ENCODE measurements at places on chromosomes 4 and X. TPM values are rescaled to one million over a fixed set of nuclear protein-coding genes. Genes with fewer than 3 reads are reported as not detected.

The XAGE2 gene
- total RNA-seq, result not detected

The CTAG1B gene
- total RNA-seq, result not detected

The ENAM gene
- not detected for total RNA-seq

The ZNF711 gene
- 1.4 TPM for total RNA-seq

The KLB gene
- not detected for total RNA-seq

The GABRG1 gene
- not detected for total RNA-seq

The FAAH2 gene
- total RNA-seq, result not detected

The ADGRL3 gene
- total RNA-seq, result 1.1 TPM

The GYG2 gene
- 0.29 TPM for total RNA-seq

The TMEM156 gene
- 9.6 TPM for total RNA-seq

The VCX3B gene
- total RNA-seq, result not detected

The TADA2B gene
- total RNA-seq, result 15.9 TPM

The LONRF3 gene
- 5.2 TPM for total RNA-seq

The TEX13B gene
- 0.47 TPM for total RNA-seq

The ALPK1 gene
- 9.9 TPM for total RNA-seq

The PPP1R3F gene
- total RNA-seq, result 5.7 TPM

The NONO gene
- 309 TPM for total RNA-seq

The ANXA3 gene
- 116 TPM for total RNA-seq

The CD38 gene
- 3.2 TPM for total RNA-seq

The GPR50 gene
- total RNA-seq, result not detected

The GAGE12H gene
- not detected for total RNA-seq

The RNF175 gene
- total RNA-seq, result not detected

The ARMCX2 gene
- total RNA-seq, result 56.6 TPM

The TRIM61 gene
- total RNA-seq, result not detected

The GASK1B gene
- 46.6 TPM for total RNA-seq

The PABPC1L2B gene
- not detected for total RNA-seq

The BEX5 gene
- total RNA-seq, result not detected

The WDFY3 gene
- 104 TPM for total RNA-seq

The PAQR3 gene
- total RNA-seq, result 15.2 TPM

The APOO gene
- 16.2 TPM for total RNA-seq

The RNF150 gene
- 0.93 TPM for total RNA-seq

The ADRA2C gene
- 0.93 TPM for total RNA-seq

The DRP2 gene
- total RNA-seq, result 1.3 TPM
